ENCODE measurements at places on chromosomes 13 and 19. TPM values are rescaled to one million over a fixed set of nuclear protein-coding genes. Genes with fewer than 3 reads are reported as not detected.

The ATP1A3 gene
- 0.29 TPM for total RNA-seq

The IGSF23 gene
- 3.7 TPM for total RNA-seq

The CATSPERD gene
- not detected for total RNA-seq

The XPO4 gene
- 9.8 TPM for total RNA-seq

The ZNF177 gene
- 0.71 TPM for total RNA-seq
